ENCODE measurements at places on chromosomes 12 and 14.

DNA sequence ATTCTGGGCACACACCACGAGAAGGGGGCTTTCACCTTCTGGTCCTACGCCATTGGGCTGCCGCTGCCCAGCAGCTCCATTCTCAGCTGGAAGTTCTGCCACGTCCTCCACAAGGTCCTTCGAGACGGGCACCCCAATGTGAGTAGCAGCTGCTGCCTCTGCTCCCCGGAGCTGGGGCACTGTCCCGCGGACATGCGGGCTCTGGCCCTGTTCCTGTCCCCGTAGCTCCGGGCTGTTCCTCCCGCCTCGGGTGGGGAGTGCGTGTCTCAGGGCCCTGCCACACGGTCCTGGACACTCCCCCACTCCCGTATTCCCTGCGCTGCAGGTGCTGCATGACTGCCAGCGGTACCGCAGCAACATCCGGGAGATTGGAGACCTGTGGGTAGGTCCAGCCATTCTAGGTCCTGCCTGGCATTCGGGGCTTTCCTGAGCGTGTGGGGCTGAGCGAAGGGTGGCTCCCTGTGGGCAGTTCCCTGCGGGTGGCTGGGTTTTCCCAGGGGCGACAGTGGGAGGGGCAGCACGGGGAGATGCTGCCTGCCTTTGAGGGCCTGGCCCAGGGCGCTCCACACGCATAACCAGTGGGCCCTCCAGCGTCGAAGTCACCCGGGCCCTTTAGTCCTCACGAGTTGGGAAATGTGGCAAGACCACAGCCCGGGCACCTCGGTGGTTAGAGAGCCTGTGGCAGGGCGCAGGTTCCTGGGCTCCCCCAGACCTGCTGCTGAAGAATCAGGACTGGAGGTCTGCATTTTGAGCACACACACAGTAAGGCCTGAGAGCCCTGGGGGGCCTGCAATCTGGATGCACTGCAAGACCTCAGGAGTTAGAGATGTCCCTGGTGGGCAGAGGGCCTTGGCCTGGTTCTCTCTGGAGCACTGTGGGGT, 13.5 kb downstream of the HIP1R start:
- DNase-seq: no peak

DNA sequence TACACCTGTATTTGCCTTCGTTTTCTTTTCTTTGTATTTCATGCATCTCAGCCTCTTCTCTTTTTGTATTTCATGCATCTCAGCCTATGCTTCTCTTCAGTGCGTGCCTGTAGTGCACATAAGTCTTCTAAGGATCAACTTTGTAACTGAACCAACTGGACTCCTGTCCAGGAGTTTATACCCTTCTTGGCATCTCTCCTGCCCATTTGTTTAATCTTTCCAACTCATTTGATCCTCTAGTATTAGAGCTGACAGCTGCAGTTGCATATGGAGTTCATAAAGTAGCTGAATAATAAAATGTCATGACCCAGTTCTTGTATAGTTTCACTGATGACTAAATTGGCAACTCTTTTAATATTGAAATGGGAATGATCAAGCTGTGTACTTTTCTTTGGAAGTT, 89.7 kb downstream of the FGD4 start:
- no peak for DNase-seq

GRCh38 chr12:47844264-47845019, 24.7 kb upstream of the HDAC7 start:
- no peak for DNase-seq

- DNase-seq: no peak
These were observed 23.3 kb downstream of the RAB35 start for GRCh38 chr12:120093336-120093591.

- no peak for DNase-seq
These were observed 198.6 kb upstream of the DIO3 start for GRCh38 chr14:101362529-101363260.

GRCh38 chr12:114779186-114779585, 95.2 kb upstream of the TBX3 start:
- no peak for DNase-seq

DNA sequence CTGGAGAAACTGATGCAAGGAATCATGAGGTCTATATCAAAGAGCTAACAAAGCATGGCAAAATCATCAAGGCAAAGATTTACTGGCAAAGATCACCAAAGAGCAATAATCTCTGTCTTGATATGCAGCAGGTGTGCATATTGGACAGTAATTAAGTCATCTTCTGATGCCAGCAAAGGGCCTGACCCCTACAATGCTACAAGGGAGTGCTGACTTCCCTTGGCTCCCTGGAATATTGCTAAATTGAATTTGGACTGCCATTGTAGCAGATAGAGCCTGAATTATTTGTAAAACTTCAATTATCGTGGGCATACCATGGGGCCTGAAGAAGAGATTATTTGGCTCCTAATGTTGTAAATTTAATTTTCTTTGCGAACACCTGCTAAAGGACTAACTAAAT, 307.9 kb upstream of the SYT1 start:
- no peak for DNase-seq

DNA sequence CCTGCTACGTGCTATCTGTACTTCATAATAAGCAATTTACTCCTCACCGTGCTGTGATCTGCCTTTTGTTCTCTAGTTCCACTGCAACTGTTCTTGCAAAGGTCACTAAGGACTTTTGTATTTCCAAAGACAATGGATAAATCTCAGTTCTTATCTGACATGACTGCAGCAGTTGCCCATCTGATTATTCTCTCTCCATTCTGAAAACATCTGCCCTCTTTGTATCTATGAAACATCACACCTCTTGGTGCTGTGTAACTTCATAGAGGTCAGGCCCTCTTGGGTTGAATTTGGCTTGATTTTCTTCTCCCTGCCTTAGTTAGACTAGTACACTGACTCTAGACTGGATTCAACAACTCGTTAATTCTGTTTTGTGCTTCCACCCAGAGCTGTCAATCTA, 319.6 kb downstream of the BTG1 start:
- no peak for DNase-seq

GRCh38 chr12:48104531-48104930, 1.3 kb downstream of the SENP1 start:
- no peak for DNase-seq

GRCh38 chr14:106778986-106779385, 1252.6 kb downstream of the TMEM121 start:
- DNase-seq: no peak

DNA sequence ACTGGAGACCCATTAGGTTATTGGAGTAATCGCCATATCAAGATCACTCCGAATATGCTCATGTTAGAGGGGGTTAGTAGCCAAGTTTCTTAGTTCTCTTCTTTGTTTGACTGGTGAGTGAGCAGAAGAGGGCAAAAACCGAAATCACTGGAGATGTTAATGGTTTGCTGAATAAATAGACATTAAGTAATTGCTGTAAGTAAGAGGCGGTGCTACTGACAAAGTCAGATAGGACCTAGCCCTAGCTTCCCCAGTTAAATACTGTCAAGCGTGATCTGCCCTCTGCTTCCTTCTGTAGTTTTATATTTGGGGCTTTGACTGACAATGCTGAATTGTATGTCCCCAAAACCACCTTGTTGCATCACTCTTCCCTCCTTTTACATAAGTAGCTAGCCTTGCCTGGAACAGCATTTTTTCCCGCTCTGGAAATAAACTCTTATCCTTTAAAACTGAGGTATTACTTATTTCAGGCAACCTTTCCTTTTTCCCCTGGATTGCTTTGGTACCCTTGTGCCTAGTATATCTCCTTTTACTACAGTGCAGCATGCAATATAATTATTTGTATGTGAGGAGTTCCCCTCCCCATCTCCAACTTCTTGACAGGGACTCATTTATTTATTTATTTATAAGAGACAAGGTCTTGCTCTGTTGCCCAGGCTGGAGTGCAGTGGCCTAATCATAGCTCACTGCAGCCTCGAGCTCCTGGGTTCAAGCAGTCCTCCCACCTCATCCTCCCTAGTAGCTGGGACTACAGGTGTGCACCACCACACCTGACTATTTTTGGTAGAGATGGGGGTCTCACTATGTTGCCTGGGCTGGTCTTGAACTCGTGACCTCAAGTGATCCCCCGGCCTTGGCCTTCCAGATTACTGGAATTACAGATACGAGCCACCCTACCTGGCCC, 1.4 kb downstream of the SNRPF start:
- no peak for DNase-seq

- DNase-seq: no peak
These were observed 133.9 kb upstream of the SCAF11 start for GRCh38 chr12:46124132-46124847.

GRCh38 chr12:12561371-12562015, 1.2 kb downstream of the DUSP16 start:
- DNase-seq: no peak

DNA sequence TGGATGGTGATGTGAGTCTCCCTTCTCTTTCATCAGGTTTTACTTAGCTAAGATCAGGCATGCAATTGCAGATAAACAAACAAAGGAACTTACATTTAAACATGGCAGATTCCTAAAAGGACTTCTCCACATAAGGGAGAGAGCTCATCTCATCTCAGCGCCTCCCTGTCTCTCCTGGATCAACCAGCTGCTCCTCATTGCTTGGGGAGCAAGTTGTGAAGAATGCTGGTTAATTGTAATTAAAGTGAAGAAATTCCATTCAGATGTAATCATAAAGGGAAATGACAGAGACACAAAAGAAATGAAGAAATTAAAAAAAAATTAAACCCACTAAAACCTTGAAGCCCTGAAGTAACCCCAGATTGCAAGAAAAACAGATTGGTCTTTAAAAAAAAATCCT, 104.4 kb upstream of the DIO2 start:
- DNase-seq: no peak

- no peak for DNase-seq
These were observed 32.5 kb upstream of the EVL start for GRCh38 chr14:100032738-100033137.

GRCh38 chr12:110373025-110373424, 30.5 kb downstream of the ANAPC7 start:
- no peak for DNase-seq

DNA sequence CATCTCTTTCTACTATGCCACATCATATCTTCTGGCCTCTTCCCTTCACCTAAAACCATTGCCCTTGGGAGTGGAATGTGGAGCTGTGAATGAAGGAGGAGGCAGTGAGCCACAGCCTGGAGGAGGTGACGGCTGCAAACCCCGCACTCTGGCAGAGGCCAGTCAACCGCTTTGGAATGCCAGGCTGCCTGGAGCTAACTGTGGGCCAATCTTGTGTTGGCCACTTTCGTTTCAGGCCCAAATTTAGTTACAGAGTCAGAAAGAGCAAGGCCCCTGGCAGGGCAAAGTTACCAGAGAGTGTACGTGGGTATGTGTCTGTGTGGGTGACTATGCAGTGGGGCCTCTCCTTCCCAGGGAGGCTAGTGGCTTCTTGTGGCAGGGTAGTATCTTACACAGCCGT, 40.1 kb downstream of the CACNA1C start:
- no peak for DNase-seq

GRCh38 chr12:103768467-103769123, 72.4 kb downstream of the NT5DC3 start:
- DNase-seq: no peak

DNA sequence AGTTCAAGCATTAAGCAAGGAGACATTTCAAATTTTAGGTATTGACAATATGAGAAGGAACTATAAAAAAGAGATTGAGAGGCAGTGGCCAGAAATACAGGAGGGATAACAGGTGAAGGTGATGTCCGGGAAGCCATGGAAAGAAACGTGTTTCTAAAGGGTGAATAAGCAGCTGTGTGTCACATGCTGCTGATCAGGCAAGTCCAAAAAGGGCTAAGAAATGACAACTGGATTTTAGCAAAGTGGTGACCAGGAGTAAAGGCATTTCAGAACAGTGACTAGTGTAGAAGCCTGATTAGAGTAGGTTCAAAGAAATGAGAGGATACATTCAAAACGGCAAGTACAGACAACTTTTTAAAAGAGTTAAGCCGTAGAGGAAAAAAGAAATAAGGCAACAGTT, 204.3 kb upstream of the DIO2 start:
- no peak for DNase-seq

DNA sequence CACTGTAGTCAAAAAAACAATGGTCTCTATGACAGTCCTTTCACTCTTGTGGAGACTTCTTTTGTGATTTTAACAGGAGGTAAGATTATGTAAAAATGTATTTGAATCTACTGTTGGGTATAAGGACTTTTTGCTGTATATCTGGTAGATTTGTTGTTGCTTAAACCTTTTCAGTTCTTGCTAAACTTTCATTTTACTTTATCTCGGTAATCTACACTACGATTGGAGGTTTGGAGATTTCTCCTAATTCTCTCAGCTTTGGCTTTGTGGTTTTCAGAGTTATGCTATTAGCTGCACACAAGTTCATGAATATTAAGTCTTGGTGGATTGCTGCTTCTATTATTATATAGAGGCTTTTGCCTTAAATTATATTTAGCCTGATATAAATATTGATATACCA, 116.6 kb upstream of the HIF1A start:
- DNase-seq: no peak

DNA sequence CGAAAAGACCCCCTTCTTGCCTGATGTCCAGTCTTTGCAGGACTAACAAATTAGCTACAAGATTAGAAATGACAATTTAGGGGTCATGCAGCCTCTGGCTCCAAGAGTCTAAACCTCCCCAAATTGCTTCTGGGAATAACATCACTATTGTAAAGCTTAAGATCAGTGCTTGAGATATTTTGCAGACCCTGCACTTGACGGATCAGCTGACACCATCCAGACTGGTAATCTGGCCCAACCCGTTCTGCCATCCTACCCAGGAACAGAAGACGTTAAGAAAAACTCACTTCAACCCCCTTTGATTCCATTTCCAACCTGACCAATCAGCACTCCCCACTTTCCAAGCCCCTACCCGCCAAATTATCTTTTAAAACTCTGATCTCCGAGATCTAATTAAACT, 236.7 kb upstream of the KRR1 start:
- no peak for DNase-seq

DNA sequence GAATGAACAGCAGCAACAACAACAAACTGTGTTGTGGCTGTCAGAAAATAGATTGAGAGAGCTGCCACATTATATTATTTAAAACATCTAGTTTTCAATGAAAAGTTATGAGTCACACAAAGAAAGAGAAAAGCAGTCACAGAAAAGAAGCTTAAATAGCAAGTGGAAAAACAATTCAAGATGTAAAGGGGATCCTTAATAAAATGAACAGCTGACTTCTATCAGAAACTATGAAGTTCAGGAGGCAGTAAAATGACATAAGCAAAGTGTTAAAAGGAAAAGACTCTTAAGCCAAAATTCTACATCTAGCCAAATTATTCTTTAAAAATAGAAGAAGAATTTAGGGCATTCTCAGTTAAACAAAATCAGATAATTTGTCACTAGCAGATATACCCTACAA, 5.6 kb downstream of the CLEC14A start:
- DNase-seq: no peak

DNA sequence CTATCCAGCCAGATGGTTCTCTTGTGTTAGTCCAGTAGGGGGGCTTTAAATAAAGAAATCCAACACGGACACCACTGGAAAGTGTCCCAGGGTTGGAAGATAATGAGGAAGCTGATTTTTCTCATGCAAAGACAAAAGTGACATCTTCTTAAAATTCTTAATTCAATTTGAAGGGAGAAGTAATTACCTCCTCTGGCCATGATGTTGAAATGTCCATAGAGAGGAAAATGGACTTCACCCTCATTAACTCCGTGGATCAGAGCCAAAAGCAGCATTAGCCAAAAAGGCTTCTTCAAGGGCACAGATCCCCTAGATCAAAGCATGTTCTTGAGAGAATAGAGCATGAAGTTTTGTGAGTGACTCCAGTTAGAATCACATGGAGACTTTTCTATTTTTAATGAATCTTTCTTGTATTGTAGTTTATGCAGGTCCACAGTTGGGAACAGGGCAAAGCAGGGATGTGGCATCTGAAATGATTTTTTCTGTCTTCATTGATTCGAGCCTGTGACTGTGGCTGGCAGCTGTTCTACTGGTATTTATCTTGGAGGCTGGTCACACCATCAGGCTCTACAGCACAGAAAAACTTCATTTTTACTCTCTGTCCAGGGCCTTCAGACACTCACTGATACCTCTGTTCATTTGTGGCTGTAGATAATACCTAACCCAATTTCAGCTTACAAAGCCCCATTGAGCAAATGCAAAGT, 1002.5 kb downstream of the AACS start:
- no peak for DNase-seq

Measured in stimulated activated CD8-positive, alpha-beta memory T cell treated with anti-CD3 and anti-CD28 coated beads, Interleukin-15, amount 100 ng/mL, for 4 hours (primary cell).